ENCODE measurements at places on chromosomes 7 and 10.
A peak's percentile ranks its signal among the peaks of the same experiment; 100 is the strongest.

DNA sequence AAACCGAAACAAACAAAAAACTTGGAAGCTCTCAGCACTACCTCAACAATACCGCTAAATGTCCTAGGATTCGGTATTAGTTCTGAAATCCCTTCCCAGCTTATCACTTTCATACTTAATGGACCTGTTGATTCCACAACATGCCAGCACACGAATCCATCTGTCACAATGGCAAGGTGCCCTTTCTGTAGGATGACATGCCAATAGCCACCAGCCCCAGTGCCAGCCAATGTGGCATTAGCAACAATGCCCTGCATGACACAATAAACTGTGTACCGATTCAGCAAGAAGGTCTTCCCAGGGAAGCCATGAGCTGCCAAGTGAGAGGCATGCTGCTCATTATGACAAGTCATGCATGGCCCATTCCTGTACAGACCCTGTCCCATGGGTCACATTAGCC is 35.6 kb upstream of the CHCHD3 start:
- no peak for DNase-seq

GRCh38 chr10:51074238-51075028 is at the start of gene PRKG1:
TSS of gene PRKG1 (plus strand) at chr10:51074487.
- peak; percentile 68 for DNase-seq

DNA sequence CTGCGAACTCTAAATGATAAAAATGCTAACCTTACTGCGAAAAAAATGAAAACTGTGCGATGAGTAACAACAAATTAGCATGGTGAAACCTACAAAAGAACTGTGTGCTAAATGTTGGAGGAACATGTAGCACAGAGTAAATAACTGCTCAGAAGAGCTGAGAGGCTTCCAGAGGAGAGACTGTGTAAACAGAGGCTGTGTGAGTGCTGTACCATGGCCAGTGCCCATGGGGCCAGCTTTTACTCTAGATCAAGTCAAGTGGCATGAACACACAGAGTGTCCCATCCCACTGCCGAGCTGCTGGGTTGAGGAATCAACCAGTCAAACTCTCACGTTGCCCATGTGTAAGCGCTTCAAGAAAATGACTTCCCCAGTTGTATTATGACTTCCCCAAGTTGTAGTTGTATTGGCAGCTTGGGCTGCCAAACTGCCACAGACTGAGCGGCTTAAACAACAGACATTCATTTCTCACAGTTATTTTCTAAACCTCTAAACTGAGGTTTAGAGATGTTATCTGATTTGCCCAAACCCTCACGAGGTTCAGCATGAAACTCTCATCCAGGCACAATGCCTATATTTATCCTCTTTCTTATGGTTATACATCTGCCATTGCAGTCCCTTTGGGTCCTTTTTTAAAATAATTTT is 270.7 kb downstream of the ABCA13 start:
- no peak for DNase-seq

GRCh38 chr10:122475100-122475499 is 13.7 kb downstream of the HTRA1 start:
- DNase-seq = peak; percentile 13

GRCh38 chr10:16120563-16120962 is 260.3 kb upstream of the MINDY3 start:
- no peak for DNase-seq

GRCh38 chr7:22853674-22854157 is 31.1 kb upstream of the TOMM7 start:
- peak; percentile 42 for DNase-seq

DNA sequence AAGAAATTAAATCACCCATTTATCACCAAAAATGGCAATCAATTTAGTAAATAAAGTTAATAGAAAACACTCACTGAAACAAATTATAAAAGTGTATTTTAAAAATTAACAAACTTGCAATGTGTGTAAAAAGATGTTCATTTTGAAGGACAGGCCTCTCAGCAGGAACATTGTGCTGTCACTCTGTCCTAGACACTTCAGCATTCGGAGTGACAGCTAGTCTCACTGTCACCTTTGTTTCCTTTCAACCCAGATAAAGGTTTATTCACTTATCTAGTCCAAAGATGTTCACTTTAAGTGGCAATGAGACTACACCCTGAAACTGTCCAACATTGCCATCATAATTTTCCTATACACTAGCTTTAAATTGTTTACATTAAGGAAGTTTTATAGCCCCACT is 91.9 kb upstream of the PLXDC2 start:
- no peak for DNase-seq

DNA sequence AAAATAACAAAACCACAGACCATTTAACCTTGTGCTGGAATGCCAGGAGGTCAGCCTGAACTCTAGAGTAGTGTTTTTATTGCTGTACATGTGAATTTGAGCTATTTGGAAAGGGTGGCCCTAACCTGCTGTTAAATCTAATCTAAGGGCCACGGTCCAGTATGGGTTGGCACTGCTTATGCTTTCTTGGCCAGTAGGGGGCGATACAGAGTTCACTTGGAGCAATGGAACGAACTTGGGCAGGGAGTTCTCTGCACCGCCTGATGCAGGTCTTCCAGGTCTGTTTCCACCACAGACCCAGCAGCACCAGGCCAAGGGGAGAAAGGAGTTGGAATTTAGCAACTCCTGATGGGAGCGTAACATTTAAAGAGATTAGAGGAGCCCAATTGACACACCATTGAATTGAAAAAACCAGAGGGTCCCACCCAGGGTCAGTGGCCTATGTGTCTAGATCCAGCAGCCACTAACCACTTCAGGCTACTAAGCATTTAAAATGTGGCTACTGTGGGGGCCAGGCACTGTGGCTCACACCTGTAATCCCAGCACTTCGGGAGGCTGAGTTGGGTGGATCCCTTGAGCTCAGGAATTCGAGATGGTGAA is 75.7 kb upstream of the EFCAB10 start:
- peak; percentile 46 for DNase-seq

- no peak for DNase-seq
Observed at GRCh38 chr7:145903658-145904057, 212.9 kb upstream of the CNTNAP2 start.

DNA sequence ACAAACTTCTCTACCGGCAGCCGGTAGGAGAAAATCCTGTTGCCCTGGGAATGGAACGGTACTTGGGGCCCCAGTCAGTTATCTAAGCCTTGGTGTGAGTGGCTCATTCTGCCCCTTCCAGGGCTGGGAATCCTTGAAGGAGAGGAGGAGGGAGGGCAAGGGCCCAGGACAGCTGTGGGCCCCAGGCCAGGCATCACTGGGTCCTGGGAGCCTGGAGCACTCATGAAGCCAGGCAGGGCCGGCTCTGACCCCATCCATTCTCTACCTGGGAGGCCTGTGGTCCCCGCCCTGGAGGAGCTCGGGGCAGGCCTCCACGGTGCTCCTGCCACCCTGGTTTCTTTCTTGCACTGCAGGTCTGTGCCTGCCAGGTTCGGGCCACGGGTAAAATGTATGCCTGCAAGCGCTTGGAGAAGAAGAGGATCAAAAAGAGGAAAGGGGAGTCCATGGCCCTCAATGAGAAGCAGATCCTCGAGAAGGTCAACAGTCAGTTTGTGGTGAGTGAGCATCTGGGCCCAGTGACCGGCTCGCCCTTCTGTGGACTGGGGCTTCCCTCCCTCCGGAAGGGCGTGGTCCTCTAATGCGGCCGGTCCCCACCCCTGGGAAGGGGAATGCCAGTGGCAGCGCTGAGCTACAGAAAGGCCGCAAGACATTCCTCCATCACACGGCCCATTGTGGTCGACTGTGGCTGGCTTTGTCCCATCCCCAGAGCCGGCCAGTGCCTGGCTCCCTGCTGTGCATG is 111.3 kb downstream of the RGS10 start:
- no peak for DNase-seq

GRCh38 chr10:11131112-11131639 is 113.5 kb downstream of the CELF2 start:
- DNase-seq = peak; percentile 30

DNA sequence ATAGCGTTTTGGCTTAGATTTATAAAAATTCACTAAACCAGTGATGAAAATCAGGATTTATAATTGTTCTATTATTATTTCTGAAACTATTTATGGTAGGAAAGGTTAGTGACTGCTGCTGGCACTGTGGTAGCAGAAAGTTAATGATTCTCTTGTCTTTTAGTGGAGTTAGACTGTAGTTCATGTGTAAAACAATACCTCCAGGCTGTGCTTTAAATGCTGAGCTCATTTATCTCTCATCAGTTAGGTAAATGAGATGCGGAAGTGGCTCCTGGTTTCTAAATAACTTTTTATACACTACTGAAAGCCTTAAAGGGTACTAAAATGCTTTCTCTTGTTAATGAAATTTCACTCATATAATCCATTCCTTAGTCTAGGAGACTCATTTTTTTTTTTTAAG is 326.8 kb upstream of the POT1 start:
- DNase-seq = peak; percentile 32

- DNase-seq = no peak
Observed at GRCh38 chr7:133331861-133332260, 79.0 kb downstream of the EXOC4 start.

- no peak for DNase-seq
Observed at GRCh38 chr7:153443032-153443701, 609.0 kb upstream of the DPP6 start.

DNA sequence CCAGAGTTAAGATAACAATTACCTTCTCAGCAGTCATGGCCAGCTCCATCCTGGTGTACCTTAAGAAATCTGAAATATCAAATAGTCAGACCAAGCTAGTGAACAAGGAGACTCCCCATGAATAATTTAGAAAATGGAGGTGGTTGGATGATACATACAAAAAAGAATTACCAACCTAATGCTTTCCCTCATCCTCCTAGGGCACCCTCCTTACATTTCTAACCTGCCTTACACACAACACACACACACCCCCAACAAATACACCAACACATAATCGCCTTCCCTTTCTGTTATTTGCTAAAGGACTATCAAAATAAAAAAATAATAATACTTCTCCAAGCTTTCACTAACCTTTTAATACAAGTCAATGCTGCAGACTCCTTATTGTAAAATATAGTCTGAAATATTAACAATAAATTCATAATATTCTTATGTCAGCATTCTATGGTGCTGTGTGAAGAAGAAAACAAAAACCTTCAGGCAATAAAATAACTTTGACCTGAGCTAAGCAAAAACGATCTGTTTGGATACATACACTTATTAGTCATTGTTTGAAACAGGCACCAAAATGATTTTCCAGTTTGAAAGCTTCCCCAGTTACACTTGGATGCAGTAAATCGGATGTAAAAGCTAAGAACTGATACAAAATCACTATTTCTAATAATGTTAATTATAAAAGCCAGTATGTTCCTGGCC is 3.4 kb downstream of the TWIST1 start:
- DNase-seq = peak; percentile 51

DNA sequence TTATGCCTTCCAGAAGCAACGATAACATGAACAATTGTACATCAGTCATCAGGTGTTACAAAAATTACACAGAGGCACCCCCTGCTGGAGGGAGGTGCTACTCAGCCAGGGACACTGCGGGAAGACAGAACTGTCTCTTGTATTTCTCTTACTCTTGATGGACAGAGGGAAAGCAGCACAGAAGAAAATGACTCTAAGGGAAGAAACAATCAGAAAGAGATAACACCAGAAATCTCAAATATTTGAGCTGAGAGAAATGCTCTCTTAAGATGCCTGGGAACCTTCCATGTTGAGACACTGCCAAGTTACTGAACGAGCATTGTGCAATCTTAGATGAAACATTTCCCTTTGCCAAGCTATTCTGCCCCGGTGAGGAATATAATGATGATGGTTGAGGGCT is 227.6 kb upstream of the NPSR1 start:
- DNase-seq = peak; percentile 84

- peak; percentile 25 for DNase-seq
Observed at GRCh38 chr10:44982114-44982460, 3.5 kb upstream of the DEPP1 start.

DNA sequence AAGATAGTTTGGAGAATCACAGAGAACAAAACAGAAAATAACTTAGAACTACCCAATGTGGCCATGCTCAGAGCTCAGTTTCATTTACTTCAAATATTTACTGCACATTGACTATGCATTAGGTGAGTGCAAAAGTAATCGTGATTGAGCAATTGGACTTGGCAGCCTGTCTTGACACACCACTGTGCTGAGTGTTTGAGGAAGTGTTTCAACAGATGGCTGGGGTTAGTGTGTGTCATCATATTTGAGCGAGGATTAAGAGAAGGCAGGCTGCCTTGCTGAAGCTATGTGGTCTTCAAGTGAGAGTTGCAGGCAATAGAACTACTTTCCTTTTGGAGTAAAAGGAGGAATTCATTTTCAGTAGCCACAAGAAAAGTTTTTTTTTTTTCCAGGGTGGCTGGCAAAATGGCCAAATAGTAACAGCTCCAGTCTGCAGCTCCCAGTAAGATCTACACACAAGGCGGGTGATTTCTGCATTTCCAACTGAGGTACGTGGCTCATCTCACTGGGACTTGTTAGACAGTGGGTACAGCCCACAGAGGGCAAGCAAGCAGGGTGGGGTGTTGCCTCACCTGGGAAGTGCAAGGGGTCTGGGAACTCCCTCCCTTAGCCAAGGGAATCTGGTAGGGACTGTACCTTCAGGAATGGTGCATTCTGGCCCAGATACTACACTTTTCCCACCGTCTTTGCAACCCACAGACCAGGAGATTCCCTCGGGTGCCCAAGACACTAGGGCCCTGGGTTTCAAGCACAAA is 37.6 kb downstream of the AKR1C4 start:
- DNase-seq = peak; percentile 98

DNA sequence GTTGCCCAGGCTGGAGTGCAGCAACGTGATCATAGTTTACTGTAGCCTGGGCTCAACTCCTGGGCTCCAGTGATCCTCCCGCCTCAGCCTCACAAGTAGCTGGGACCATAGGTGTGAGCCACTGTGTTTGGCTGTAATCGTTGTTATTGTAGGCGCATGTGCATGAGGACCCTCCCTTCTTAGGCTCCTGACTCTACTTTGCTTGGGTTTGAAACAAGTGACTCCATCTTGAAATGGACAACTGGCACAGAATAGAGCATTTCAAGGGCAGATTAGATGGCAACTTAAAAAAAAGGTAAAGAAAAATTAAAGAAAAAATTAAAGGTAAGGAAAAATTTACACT is 15.4 kb upstream of the GIMAP8 start:
- DNase-seq = no peak

DNA sequence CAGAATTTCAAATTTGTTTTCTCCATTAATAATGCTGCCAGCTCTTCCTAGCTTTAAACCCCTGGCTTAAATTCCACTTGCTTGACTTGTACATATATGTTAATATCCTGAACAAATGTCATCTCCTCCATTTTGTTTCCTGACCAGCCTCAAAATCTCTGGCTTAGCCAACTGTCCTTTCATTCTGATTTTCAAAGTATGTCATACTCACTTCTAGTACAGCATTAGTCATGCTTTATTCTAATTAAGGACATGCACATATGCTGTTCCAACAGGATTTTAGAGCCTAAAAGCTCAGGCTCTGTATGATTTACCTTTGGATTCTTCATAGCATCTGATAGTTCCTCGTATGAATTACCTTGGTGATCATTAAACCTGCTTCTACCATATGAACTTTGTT is 158.3 kb downstream of the ZNF438 start:
- DNase-seq = peak; percentile 25

DNA sequence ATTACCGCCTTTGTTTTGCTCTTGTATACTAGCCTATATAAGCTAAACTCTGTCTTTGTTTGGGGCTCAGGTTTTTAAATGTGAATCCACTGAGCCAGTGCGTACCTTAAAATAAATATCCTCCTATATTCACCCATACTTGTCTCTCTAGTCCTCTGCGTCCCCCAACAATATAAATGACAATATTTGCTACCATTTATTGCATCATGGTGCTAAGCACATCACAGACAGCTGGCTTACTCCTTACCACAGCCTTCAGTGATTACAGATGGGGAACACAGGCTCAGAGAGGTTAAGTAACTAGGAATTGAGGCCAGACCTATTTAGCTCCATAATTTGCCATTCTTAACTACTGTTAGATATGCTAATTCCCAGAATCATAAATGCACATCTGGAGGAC is 3.4 kb upstream of the ADCK2 start:
- no peak for DNase-seq
